NCI-H82 (cell line): ENCODE measurements at places on chromosomes 16 and 17.

DNA sequence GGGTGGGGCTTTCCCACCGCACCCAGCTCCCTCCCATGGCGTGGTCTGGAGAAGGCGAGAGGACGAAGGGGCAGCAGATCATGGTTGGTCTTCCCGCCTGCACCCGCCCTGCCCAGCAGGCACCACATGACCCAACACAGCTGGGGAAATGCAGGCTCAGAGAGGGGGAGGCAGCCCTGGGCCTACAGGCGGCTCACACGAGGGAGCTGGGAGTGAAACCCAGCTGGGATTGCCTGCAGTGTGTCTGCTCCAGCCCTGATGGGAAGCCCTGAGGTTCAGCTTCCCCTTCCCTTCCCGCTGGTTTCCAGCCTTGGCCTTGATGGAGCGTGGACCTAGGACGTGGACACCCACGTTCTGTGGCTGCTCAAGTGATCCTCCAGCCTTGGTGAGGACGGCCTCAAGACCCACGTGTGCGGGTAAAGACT is 20.0 kb upstream of the PABPN1L start:
- no peak for DNase-seq

DNA sequence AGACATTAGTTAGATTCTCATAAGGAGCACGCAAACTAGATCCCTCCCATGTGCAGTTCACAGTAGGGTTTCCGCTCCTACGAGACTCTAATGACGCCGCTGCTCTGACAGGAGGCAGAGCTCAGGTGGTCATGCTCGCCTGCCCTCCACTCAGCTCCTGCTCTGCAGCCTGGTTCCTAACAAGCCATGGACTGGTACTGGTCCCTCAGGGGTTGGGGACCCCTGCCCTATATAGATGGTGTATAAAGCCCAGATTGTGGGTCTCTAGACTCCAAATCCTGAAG is 52.1 kb upstream of the LYRM9 start:
- no peak for DNase-seq

DNA sequence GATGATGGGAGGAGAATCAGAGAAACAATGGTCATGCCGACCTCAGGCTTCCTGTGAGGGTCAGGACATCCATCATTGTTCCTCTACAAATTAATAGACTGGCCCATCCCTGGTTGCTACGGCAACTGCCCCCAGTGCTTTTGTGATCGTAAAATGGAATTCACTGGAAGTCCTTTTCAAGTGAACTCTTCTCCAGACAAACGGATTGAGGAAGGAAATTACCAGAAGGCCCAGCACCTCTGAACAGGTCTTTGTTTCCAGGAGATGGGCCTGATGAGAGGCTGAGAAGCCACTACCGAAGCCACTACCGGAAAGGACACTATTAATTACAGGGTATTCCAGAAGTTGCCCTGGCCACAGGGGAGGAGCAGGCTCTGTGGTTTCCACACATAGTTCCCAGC is 126.0 kb downstream of the MGAT5B start:
- no peak for DNase-seq

GRCh38 chr17:28667870-28668269 is 5.9 kb downstream of the SUPT6H start:
- DNase-seq, result no peak

DNA sequence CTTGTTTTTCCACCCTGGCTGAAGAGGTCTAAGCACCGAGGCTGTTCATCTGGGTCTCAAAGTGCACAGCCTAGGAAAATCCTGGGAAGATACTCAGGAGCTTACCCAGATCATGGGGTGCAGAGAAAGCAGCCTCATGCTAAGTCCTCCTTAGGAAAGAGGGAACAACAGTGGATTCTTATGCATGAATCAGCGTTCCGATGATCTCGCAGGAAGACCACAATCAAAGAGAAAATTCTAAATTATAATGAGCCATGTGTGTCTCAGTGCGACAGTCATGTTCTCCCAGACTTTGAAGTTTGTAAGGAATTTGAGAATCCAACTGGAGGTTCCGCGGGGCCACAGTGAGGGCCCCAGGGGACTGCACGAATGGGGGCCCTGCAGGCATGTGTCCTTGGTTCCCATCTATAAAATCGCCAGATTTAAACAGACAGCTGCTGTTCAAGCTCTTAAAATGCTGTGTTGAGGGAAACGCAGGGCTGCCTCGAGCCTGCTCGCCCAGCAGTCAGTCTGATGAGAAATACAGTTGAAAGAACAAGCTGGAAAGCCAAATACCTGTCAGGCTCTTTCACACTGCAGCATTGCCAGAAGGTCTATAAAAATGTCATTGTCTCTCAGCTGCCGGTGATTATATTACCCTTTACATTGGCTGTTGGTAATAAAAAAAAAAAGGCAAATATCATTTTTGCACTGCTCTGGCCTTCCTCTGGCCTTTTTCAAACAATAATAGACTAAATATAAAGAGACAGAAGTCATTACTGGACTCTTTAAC is 152.1 kb downstream of the PMP22 start:
- peak; percentile 59 for DNase-seq

GRCh38 chr16:89167425-89167941 is 4.1 kb upstream of the CDH15 start:
- DNase-seq, result peak; percentile 88

- peak; percentile 35 for DNase-seq
Observed at GRCh38 chr17:4591529-4591928, 7.2 kb downstream of the SMTNL2 start.

GRCh38 chr16:86245351-86245750 is 265.0 kb upstream of the FOXF1 start:
- no peak for DNase-seq

- no peak for DNase-seq
Observed at GRCh38 chr16:61909074-61909473, 127.2 kb downstream of the CDH8 start.

DNA sequence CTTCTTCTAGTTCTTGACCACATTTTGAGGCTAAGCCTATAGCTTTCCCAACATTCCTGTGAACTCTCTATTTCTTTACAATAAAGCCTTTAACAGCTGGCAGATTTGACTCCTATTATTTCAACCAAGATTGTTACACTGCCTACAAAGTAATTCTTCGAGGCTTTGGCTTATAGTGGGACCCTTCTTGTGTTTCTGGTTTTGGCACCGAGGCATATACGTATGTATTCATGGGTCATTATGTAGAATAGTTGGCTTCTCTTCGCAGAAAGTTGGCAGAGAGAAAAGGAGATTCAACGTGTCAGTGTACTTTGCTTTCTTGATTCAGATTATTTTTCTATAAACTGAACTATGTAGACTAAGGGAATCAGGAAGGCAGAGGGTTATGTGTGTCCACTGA is 102.2 kb downstream of the ABCA8 start:
- DNase-seq, result no peak

DNA sequence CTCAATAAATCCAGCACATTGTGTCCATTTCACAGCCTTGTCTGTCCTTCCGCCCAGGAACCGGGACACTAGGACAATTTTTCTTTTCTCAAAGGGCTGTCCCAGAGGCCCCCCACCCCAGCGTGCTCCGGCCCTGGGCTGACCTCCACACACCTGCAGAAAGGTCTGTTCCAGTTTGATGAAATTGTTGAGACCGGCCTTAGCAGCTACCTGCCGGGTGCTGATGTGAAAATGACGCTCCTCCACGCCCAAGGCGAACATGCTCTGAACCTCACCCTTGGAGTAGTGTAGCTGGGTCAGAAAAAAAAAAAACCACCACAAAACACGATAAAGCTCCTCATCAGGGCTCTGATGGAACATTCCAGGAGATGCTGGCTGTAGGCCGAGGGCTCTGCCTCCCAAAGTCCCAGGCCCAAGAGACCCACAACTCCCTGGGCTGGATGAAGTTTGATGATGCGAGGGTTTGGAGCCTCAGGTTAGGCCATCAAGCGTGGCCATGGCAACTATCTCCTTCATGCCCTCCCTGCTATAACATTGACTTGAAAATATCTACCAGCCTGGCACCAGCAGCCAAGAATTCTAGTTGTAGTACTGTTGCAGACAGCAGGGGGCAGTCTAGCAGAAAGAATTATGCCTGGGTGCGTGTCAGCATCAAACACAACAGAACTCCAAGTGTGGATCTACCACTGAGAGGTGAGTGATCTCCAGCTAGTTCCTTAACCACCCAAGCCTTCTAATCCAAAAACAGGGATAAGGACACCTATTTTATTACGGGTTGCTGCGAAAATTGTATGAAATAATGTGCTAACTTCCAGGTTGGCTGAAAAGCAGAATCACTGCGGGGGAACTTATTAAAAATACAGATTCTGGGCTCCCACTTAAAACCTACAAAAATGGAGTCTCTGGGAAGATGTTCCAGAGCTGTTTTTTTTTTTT is 62.1 kb downstream of the RMI2 start:
- peak; percentile 77 for DNase-seq

DNA sequence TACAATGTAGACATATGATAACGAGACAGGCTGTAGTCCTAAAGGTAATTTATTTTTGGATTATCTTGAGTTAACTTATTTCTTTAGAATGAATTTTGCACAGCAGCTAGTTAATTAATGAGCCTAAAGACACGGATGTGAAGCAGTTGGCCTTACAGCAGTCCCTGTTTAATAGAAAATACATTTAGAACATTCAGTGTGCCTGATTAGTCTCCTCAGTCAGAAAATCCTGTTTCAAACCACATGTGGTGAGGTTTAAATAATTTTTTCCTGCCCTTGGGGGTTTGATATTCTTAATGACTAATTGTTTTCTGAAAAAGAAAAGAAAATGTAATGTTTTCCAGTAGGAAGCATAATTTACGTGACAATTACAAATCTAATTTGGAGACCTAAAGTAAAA is 494.2 kb upstream of the CDH8 start:
- no peak for DNase-seq

DNA sequence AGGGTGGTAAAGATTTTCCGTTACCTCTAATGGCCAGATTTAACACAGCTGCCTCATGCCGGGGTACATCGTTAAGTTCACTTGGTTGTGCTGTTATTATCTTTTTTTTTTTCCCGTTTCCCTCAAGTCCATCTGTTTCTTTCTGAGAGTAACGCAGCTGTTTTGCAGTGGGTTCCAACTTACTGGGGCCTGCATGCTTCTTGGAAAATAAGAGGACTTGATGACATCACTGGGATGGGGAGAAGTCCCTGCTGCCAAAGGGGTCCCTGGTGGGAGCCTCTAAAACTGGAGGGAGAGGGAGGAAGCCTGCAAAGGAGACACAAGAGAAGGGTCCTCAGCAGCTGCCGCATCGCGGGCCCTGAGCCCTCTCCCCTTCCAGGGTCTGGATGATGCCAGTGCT is 77.8 kb upstream of the NOL11 start:
- DNase-seq, result no peak

- DNase-seq, result no peak
Observed at GRCh38 chr17:82960419-82961271, 118.8 kb upstream of the METRNL start.

DNA sequence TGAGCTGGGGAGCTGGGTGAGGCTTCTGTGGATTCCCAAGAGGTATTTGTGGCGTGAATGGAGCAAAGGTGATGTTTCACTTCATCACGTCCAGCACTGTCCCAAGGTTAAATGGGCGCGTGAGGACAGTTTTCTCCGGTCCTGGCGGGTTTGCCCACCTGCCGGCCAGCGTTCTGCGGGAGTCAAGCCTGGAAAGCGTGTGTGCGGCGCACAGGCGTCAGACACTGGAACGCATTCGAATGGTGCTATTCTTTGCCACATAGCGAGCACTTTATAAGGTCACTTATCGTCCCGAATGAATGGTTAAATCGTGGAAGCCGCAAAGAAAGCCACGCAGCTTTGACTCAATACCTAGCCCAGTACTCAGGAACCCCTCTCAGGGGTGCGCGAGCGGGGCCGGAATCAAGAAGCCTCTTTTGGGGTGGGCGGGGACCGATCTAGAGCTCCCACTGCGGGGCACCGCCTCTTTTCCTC is 446 bp upstream of the PSMD11 start:
- DNase-seq, result no peak

GRCh38 chr16:66274335-66275110 is 92.0 kb upstream of the CDH5 start:
- DNase-seq, result peak; percentile 19

- DNase-seq, result no peak
Observed at GRCh38 chr16:47016700-47017133, 43.2 kb upstream of the DNAJA2 start.

- DNase-seq, result no peak
Observed at GRCh38 chr17:48722201-48722907, at the start of gene PRAC1. TSS of gene PRAC1 (minus strand) at chr17:48722518. CDS start at chr17:48722392, 126 bp downstream.

DNA sequence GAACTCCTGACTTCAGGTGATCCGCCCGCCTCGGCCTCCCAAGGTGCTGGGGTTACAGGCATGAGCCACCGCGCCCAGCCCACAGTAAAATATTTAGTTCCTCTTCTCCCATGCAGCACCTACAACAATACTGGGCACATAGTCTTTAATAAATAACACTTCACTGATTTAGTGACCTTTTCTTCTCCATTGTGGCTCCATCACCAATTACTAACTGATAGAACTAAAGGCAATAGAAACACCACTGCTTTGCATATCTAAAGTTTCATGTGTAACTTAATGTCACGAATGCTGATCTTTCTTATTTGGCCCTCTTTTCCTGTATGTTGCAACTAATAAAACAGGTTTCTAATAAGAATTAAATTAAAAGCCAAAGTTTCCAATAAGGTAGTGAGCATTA is 38.9 kb downstream of the TRIM37 start:
- no peak for DNase-seq

- DNase-seq, result no peak
Observed at GRCh38 chr17:19555746-19556145, 22.1 kb downstream of the SLC47A1 start.

DNA sequence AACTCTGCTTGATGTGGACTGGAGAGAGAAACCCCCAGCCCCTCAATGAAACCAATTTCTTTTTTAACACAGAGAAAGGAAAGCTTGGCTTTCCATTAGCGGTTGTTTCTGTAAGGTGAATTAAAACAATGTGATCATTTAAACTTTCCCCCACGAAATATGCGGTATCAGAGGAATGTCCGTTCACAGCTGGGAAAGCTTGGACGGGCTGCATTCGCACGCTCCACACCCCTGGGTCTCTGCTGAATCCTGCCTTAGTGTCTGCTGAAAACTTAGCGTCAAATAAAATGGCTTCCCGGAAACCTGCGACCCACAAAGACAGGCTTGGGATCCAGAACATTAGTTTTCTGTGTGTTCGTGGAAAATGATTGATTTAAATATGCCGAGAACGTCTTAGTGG is 71.7 kb downstream of the C16orf95 start:
- DNase-seq, result no peak

GRCh38 chr16:12627394-12627793 is 176.3 kb downstream of the CPPED1 start:
- no peak for DNase-seq

GRCh38 chr17:72702136-72702735 is 390.3 kb downstream of the SLC39A11 start:
- no peak for DNase-seq

- DNase-seq, result no peak
Observed at GRCh38 chr16:71347146-71347545, 11.4 kb upstream of the CALB2 start.

- DNase-seq, result no peak
Observed at GRCh38 chr16:74577882-74578366, 29.0 kb downstream of the GLG1 start.
